ENCODE measurements at places on chromosomes 4 and X.

- DNase-seq: no peak
These were observed 16.5 kb upstream of the MID1 start for GRCh38 chrX:10636851-10637250.

GRCh38 chrX:57178605-57179004, 41.4 kb upstream of the SPIN2A start:
- no peak for DNase-seq

DNA sequence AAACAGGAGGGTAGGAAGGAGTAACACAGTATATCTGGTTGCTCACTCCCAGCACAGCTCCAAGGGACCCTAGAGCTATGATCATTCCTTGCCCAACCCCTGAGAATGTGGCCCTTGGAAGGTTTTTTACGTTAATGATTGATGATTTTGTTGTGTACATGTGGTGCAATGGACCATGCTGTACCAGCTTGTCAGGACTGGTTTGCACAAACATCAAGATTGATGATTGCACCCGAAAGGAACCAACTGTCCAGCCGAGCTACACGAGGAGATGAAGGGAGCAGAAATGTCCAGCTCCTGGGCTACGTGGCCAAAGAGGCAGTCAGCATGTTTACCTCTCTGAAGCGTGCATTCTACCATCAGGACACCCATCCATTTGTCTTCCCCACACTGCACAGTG, 83.2 kb upstream of the USP9X start:
- peak; percentile 24 for DNase-seq

DNA sequence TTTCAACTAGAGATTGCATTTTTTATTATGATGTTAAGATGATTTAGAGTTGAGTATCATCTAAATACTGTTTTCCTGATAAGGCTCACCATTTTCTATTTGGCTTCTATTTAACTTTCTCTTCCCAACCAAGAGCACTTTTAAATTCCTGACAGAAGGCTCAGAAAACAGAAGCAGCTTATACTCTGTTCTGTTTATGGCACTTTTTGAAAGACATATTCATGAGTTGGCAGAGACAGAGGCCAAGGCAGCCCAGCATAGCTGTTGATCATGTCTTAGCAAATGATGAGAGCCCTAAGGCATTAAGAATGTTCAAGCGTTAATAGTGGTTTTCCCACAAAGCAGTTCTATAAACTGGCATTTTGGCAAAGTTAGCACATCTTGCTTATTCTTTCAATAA, 330.3 kb downstream of the TRAM1L1 start:
- DNase-seq: no peak

DNA sequence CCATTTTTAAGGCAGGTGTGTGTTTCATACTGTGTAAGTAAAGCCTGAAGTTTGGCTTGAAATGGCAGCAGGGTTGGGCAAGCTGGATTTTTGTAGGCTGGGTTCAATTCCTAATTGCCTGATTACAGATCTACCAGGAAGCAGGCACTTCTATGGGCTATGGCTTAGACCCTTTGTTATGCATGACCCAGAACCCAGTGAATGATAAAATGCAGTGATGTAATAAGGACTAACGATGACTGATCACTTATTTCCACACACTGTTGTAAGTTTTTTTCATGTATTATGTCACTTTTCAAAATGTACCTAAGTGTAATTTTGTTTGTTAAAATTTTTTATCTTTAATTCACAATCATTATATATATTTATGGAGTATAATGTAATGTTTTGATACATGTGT, 8.6 kb downstream of the LANCL3 start:
- no peak for DNase-seq

DNA sequence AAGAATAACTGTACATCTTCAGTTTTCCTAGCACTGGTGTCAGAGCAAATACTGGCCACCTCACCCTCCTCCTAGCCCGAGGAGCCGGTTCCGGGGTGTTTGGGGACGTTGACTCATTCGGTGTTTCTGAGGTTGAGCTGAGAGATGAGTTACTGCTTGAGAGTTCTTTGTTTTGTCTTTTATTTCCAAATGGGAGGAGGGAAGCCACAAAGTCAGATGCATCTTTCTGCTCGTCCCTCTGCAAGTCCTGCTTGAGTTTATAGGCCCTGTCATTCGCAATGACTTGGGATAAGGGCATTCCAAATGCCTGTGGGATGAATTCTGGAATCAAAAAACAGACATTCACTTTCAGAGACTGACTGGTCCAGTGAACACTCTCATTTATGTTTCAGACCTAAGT, 77.5 kb downstream of the HCCS start:
- no peak for DNase-seq

DNA sequence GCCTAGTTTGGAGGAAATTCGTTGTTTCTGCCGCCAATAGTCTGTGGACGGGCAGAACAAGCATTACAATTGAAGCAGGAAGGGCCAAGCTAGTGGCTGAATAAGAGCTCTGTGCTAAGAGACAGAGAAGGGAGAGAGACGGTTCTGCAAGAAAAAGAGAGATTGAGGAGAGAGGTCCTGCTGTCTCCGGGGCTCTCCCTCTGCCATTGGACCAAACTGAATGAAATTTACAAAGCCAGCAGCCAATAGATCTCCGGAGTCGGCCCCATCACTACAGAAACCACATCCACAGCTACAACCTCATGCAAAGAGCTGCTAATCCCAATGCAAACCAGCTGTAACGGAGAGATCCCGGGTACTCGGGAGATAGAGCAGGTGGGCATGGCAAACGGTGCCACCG, at the start of gene NLGN4X:
NLGN4X (minus strand) TSS at position 148 of the 400 bp plus-strand sequence. CDS start 77,401 bp downstream, outside the sequence.
- DNase-seq: no peak

- no peak for DNase-seq
These were observed 131.2 kb upstream of the HCCS start for GRCh38 chrX:10979956-10980355.

All from stomach (tissue), 19 donors.